NCI-H524 (cell line): ENCODE measurements at places on chromosomes 1 and 21.

- no peak for DNase-seq
Observed at GRCh38 chr1:52769346-52770033, 43.2 kb downstream of the ZYG11B start.

DNA sequence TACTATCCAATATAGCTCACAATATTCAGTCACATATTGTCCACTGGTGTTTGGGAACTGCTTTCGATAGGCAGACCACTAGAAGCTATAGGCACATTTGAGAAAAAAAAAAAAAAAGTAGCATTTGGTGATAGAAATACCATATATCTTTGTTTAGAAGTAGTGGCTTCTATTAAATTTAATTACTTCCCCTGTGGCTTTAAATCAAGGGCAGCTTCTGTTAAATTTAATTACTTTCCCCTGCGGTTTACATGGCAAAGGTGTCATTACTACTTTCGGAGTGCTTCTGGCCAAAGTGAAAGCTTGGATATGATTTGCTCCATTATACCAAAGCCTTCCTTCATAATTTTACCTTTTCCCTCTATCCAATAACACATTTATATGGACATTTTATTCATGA, 229.9 kb downstream of the TTLL7 start:
- no peak for DNase-seq

GRCh38 chr1:228852024-228852423, 116.7 kb downstream of the RHOU start:
- no peak for DNase-seq

DNA sequence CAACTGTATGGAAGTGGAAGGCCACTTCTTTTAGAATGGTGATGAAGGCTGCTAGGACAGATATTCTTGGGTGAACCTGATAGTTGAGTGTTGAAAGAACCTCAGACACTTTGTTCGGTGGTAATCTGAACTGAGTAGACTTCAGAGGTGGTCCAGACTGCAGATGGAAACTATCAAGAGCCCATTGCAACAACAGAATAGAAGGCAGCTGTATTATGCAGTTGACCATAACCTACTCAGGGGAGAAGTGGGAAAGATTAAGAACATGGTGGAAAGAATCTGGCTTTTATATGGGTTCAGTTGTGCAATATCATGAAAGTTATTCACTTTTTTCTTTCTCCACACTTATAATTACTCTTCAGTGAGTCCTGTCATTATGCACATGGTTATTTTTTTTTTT, 194.0 kb downstream of the KCNK2 start:
- DNase-seq, result no peak

DNA sequence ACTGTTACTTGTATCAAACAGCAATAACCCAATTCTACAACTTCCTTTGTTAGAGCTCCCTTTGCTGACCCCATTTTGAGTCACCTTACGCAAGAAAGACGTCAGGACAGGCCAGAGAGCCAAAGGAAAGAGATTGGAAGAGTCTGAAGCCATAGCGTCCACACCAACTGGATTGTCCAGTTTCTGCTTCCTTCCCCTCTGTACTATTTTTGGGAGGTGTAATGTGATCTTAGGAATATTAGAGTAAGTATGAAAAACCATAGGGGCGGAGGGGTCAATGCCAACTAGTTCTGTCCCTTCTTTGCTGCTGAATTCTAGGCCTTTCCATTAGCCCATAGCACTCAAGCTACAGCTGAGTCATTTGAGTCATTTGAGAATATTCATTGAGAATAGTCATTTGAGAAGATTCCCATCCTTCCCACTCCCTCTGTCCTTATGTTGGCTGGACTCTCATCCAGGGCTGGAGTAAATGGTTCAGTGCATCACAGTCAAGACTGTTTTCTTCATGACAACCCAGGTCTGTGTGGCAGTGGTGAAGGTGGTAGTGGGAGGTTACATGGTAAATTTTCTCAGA, 14.8 kb upstream of the NFIA start:
- no peak for DNase-seq

DNA sequence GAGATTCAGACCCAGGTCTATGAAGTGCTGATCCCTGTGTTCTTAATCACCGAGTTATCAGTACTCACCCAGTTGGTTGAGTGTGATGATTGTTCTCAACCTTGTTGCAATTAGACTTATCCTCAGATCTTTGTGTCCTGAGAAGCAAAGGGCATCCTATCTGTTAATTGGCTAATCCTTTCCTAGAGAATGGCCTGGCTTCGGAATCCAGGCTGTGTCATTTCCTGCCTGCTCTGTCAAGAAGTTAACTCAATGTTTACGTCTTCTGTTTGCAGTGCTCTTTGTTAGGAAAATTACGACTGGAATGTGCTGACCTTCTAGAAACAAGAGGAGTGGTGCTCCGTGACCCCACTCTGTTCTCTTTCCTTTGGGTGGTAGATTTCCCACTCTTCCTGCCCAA, 14.7 kb downstream of the GAS5 start:
- DNase-seq, result no peak

DNA sequence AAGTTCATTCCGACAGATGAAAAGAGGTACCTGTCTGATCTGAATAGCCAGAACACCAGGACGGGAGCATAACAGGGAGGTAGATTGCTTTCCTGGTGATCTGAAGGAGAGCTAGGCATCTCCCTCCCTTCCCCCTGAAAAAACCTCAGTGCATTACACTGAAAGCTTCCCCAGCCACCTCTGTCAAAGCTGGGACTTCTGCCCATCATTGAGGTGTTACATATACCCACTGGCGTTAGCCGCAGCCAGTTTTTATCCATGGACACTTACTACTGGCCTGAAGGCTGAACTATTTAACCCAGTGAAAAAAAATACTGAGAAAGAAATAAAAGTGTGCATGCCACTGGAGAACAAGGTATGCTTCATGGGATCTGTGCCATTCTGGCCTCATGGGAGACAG, 568.3 kb upstream of the ADAMTS5 start:
- no peak for DNase-seq

DNA sequence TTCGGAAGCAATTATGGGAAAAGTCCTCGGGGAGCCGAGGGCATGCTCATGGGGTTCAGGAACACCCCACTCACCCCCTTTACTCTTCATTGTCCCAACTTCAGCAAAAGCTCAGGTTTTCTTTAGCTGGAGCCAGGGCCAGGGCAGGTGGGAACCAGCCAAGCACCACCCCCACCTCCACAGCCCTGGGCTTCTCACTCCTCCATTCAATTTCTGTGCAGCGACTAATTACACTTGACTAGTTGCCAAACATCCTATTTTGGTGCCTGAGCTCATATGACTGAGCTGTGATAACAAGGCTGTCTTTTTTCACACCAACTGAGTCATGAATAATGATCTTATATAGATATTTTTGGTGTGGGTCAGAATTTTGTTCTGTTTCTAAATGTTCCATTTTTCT, 257.2 kb upstream of the AJAP1 start:
- no peak for DNase-seq

GRCh38 chr1:14137411-14138134, 437.6 kb downstream of the PRDM2 start:
- no peak for DNase-seq

- no peak for DNase-seq
Observed at GRCh38 chr1:220990427-220991339, 111.4 kb downstream of the HLX start.

DNA sequence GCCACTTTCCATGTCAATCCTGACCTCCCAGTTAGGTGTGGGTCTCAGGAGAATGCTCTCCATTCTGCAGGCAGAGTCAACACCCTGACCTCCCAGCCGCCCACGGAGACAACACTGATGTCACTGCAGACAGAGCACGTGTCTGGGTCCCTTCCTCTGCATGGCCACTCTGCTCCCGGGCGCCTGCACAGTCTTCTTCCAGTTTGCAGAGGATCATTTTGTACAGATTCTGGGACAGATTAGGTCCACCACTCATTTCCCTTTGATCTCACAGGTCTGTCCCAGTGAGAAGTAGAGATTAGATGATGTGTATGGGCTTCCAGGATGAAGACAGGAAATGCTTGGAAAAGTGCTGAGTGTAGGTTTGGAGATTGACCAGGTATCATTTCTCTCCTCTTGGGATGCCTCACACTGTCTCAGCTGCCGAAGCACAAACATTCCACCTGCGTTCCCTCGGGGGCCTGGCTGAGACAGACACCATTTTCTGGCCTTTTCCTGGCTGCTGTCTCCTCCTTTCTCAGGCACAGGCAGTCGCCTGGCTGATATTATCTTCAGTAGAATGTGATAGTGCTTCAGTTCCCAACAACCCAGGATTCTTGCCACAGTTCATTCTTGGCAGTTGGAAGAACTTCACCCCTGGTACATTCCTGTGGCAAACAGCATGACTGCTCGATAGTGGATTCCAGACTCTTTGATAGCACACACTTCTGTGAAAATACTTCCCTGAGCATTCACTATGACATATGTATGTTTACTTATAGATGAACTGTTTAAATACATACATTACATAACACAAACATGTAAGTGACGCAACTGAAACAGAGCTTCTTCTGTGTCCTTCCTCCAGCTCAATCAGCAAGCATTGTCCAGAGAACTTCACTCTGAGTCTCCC, 7.9 kb downstream of the MYBPHL start:
- DNase-seq, result no peak
